ENCODE measurements at places on chromosomes 13 and 19.

DNA sequence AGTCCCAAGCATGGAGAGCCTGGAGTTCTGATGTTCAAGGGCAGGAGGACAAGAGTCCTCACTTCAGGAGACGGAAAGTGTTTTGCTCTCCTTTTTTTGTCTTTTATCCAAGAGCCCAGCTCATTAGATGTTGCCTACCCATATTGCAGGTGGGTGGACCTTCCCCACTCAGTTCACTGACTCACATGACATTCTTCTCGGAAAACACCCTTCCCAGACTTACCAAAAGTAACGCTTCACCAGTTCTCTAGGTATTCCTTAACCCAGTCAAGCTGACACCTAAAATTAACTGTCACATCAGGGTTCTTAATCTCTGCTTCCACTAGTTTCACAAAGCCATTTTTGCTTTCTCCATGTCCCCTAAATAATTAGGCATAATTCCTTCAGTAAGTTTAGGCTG lies 2215.4 kb upstream of the PCDH20 start:
- DNase-seq = no peak

- DNase-seq = no peak
Observed at GRCh38 chr13:21427741-21428140, 31.4 kb downstream of the ZDHHC20 start.

GRCh38 chr13:40444241-40444640 lies 222.2 kb downstream of the FOXO1 start:
- DNase-seq = no peak

GRCh38 chr13:112790735-112791641 lies 101.2 kb downstream of the ATP11A start:
- DNase-seq = no peak

GRCh38 chr19:42202290-42202880 lies 15.1 kb downstream of the DEDD2 start:
- DNase-seq = no peak

DNA sequence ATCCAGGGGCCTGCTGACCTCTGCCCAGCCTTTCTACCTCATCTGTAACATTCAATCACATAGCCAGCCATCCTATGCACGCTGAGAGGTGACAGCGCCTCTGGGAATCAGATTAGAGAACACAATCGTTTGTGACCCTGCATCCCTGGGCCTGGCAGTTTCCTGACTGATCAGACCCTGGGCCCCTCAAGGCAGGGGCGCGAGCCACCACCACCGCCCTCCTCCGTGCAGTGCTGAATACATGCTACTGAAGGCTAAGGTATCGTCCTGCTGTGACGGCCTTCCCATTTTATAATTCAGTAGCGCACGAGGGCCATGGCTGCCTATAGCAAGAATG lies 1.3 kb downstream of the TMTC4 start:
- DNase-seq = no peak

- no peak for DNase-seq
Observed at GRCh38 chr19:7668842-7669241, at the start of gene RETN. TSS of gene RETN (plus strand) at chr19:7669049. CDS start at chr19:7669327, 278 bp downstream.

DNA sequence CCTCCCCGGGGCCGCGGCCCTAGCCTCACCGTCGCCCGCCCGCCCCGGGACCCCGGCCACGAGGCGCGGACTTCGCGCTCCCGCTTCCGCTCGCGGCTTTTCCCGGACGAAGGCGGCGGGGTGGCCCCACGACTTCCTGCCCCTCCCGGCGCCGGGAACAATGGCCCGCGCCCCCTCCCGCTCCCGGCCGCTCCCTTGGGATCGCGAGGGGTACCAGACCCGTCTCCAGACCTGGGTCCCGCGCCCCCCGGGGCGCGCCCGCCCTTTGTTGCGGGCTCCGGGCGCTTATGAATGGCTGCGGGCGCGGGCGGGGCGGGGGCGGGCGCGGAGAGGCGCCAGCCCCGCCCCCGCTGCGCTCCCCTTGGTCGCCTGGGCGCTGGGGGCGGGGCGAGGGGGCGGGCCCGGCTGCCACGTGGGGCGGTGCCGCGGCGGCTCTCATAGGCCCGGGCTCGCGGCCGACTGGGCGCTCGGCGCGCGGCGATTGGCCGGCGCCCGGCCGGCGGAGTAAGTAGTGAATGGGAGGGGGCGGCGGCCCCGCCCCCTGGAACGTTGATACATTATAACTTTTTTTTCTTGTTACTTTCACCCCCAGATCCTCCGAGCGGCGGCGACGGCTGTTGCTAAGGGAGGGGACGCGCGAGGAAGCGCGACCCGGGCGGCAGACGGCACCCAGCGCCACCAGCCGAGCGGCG lies 1.1 kb downstream of the MIDN start:
- peak; percentile 93 for DNase-seq

GRCh38 chr13:48155848-48156247 lies 60.9 kb upstream of the MED4 start:
- no peak for DNase-seq

DNA sequence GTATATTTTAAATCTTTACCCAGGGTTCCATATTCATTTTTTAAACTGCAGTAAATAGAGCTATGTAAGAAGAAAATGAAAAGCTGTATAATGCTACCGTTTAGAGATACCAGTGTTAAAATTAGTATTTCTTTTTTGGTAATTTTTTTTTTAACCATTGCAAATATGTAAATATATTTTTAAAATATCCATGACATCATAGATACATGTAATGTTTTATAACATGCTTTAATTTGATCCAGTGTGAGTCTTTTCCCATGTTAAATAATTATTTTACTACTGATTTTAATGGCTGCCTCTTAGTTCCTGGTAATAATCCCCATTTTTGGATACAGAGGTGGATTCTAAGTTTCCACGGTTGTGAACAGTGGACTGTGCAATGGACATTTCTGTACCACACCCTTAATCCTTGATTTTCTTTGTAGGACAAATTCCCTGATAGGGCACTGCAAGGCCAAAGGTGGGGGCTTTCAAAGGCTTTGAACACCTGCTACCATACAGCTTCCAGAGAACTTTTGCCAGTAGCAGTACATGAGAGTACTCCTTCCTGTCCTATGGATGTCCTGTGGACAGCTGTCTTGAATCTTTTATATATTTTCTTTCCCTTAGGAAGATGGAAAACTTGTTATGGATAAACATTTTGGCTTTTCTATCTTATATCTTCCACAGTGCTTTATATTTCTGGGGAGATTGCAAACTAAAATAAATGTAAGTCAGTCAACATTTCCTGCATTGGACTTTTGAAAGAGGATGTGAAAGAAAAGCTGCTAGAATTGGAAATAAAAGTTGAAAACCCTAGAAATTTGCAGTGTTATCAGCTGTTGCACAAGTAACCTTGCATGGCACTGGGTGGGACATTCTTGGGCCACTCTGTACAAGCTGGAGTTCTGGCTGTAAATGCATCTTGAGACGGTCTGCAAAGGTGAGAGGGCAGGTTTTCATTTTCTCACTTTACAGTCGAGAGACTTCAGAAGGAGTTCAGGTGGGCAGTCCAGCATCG lies 46.8 kb downstream of the ARHGEF7 start:
- no peak for DNase-seq

DNA sequence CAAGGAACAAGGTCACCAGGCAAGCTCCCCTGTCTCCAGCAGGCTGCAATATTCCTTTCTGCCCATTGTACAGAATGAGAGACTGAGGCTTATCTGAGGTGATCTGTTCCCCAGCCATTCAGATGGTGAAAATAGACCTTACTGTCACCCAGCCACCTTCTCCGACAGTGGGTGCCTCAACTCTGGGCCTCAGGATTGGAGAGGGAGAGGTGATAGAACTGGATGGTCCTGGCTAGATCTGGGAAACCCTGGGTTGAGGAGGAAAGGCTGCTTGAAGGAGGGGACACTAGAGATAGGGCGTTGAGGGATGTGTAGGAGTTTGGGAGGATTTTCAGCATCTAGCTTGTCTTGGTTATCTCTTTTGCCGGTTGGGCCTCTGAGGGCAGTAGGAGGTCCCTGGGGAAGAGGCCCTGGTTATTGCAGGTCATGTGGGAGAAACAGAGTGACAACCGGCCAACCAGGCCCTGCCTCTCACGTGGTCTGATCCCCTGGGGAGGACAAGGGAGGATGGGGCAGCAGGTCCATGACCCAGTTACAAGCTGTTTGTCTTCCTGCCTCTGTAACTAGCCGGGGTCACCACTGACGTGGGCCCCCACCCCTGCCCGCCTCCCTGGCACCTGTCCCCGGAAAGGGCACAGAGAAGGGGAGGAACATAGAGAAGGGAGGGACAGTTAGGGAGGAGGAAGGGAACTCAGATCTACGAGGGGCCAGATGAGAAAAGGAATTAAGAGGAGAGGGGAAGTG lies 8.2 kb downstream of the NFIC start:
- no peak for DNase-seq

DNA sequence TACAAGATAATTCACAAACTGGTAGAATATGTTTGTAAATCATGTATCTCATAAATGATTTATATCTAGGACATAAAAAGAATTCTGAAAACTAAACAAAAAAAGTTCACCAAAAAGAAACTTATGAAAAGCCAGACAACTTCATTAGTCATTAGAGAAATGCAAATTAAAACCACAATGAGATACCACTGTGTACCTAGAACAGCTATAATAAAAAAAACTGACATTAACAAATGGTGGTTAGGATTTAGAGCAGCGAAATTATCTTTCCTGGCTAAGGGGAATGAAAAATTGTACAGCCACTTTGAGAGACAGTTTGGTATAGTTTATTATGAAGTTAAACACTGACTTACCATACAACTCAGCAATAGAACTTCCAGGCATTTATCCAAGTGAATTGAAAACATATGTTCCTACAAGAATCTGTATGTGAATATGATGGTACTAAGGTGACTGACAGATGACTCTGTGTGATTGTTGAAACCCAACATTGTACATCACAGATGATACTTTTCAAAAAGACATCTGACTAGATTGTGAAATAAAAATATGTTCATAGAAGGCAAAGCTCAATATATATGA lies 41.8 kb downstream of the UGGT2 start:
- no peak for DNase-seq

DNA sequence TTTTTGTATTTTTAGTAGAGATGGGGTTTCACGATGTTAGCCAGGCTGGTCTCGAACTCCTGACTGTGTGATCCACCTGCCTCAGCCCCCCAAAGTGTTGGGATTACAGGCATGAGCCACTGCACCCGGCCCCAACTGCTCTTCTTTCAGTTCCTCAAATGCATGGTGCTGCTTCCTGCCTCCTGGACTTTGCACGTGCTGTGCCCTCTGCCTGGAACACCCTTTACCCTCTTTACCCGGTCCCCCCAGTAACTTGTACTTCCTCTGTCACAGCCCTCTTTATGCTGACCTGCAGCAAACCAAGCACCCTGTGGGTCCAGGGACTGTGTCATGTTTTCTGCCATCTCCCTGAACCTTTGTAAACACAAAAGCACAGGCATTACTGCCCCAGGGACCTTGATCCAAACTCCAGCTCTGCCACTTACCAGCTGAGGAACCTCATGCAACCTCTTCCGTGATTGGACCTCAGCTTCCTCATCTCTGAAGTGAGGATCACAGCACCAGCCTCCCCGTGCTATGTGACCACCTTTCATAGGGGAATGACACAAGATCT lies 3.8 kb downstream of the BLVRB start:
- DNase-seq = no peak

- DNase-seq = no peak
Observed at GRCh38 chr19:21143854-21144253, 2.0 kb downstream of the ZNF431 start.

- DNase-seq = no peak
Observed at GRCh38 chr13:109384491-109385241, 401.7 kb downstream of the IRS2 start.

- DNase-seq = no peak
Observed at GRCh38 chr19:42255766-42256745, 1.1 kb upstream of the ERF start.

DNA sequence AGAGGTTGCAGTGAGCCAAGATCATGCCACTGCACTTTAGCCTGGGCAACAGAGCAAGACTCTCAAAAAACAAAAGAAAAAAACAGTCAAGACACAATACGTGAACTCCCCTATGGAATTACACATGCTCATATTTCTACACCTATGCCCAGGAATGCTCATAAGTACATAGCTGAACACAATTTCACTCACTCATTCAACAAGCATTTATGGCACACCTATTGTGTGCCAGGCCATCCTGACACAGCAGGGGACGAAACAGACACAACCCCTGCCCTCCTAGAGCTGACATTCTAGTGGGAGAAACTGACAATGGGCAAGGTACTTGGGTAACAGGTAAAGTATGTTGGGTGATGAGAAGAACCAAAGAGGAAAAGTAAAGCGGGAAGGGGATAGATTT lies 9.5 kb downstream of the AXL start:
- no peak for DNase-seq

GRCh38 chr13:87280139-87280538 lies 391.0 kb upstream of the SLITRK5 start:
- DNase-seq = no peak

DNA sequence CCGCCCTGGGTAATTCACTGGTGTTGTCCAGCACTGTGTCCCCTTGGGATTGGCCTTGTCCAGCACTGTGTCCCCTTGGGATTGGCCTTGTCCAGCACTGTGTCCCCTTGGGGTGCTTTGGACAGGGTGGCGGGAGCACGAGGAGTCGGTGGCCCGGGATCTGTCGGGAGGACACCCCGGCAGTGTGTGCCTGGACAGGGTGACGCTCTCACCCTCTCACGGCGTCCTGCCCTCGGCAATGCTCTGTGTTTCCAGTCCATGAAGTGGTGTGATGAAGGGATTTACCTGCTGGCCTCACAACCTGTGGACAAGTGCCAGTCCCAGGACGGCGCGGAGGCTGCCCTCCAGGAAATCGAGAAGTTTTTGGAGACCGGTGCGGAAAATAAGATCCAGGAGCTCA lies 29.9 kb upstream of the F7 start:
- DNase-seq = no peak

DNA sequence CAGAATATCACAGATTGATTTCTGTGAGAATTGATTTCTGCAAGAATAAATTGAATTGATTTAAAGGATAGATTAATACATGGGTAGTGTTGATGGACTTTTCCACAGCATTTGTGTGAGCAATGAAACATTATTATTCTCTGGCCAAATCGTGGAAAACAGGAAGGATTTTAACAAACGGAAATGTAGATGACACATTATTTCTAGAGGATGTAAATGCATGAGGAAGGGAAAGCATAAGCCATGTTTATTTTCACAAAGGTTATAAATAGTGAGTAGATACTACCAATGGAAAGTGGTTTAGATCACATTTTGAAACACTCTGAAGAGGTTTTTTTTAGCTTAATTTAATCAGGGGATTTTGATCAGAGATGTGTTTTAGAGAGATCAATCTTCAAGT lies 1534.6 kb upstream of the MIR17HG start:
- no peak for DNase-seq

DNA sequence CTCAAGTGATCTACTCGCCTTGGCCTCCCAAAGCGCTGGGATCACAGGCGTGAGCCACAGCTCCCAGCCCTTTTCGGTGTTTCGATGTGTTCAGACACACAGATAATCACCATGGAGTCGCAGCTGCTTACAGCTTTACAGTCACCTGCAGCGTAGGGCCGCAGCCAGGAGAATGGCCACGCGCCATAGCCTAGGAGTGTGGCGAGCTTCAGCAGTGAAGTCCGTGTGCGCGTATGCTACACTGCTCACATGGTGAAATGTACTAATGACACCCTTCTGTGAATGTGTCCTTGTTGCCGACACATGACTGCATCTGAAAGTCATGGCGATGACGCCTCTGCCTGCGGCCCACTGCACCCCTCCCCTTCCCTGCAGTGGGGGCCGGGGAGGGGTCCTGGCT lies 23.6 kb downstream of the AP3D1 start:
- DNase-seq = no peak
